ENCODE measurements at places on chromosomes 5 and 9.

GRCh38 chr5:53537711-53538110, 22.7 kb upstream of the NDUFS4 start:
- no peak for DNase-seq

DNA sequence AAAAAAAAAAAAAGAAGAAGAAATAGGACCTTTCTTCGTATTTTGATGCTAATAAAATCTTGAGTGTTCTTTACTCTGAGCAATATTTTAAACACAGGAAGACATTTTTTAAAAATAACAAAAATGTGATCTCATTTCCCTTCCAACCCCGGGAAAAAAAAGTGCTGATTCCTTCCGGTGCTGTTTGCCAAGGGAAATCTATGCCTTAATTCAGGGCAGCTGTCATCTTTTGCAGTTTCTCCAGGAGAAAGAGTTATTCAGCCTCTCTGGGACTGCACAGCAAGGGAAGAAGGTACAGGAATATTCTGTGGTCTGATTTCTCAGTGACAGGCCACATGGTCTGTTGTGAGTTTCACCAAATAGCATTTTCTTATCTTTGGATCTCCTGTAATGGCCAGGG, 291.9 kb upstream of the IRX1 start:
- DNase-seq: no peak

- DNase-seq: no peak
Measured at GRCh38 chr5:180191716-180192115, 17.3 kb downstream of the RASGEF1C start.

DNA sequence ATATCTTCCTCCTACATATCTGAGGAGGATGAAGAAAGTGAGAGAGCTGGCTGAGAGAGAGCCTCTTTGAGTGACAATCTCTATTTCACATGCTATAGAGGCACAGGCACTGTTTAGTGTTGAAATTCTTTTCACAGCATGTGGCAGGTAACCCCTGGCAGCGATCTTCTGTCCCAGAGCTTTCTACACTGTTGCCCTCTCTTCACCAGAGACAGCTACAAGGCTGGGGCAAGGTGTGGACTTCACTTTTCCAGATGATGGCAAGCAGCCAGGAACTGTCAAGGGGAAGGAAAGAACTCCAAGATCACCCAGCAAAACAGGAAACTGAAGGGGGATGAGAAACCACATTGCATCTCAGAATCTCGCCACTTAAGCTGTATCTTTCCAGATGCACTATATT, 205.2 kb downstream of the CAAP1 start:
- DNase-seq: no peak

DNA sequence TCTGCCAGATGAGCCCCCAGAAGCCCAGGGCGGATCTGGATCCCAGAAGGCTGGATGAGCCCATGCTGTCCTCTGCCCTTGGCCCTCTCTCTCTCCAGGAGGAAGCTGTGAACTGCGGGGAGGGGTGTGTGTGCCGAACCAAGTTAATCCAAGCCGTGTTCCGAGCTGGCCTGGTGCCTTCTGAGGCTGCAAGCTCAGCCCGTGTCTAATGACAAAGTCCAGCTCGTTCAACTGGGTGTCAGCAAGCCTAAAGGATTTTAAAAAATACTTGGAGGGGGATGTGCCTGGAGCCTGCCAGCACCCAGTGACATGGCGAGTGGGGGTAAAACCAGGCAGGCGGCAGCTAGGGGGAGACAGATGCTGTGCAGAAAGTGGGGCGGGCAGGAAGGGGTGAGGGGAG, 8.0 kb downstream of the STC2 start:
- DNase-seq: no peak

DNA sequence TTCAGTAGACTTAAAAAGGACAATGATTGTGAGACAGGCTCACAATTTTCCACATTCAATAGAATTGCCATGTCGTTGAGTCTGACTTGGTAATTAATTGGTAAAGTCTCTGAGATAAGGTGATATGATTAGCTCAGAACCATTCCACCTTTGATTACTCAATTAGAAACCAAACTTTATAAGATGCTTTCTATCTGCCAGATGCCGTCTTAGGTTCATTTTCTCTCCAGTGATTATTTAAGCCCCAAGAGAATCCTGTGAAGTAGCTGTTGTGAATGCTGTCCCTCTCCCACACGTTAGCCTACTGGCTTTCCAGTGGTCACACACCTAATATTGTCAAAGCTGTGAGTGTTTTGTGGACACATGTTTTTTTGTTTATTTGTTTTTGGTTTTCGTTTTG, 528.9 kb upstream of the ZNF462 start:
- no peak for DNase-seq

DNA sequence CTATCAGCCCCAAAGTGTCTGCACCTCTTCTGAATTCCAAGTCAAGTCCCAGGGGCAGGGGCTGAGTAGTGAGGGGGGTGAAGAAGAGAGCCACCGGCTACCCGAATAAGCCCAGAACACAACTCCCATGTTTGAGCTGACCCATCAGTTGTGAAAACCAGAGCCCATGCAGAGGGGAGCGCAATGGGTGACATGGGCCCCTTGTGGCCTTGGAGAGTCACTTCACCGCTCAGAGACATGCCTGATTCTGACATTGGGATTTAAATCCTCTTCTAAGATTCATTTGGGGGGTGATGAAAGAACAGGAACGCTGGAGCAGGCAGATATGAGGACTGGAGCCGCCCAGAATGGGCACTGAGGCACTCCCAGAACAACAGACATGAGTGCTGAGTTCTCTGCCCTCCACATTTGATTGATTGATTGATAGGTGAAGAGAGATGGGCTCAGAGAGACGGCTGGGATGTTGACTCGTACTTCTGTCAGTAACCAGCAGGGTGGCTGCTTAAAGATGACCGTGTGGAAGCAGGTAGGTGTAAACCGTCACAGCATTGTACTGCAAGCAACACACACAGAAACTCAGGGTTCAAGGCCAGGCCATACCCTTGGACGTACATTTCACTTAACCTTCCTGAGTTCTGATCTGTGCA, 74.3 kb downstream of the GPR21 start:
- no peak for DNase-seq

DNA sequence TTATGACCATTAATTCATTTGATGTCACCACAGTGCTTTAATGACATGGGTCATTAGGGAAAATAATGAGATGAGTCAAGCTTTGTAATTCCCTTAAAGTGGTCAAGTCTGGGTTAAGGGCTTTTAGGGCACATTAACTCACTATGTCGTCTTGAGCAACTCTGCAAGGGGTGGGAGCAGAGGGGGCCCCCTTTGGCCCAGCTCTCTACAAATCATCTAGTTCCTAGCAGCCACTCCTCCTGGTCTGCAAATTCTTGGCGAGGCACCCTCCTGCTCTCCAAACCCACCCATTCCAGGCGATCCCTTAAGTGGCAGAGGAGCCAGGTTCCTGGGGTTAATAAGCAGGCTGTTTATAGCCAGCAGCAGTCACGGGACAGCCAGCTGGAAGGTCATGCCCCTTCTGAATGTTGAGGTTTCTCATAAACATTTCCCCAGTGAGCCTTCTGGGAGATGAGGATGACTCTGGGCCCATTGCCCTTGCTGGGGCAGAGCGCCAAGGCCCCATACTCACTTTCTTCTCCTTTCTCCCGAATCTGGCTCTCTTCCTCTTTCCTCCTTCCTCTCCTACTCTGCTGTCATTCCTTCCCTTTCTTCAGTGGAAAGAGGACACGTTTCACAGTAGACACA, 14.3 kb upstream of the GPX3 start:
- peak; percentile 24 for DNase-seq

DNA sequence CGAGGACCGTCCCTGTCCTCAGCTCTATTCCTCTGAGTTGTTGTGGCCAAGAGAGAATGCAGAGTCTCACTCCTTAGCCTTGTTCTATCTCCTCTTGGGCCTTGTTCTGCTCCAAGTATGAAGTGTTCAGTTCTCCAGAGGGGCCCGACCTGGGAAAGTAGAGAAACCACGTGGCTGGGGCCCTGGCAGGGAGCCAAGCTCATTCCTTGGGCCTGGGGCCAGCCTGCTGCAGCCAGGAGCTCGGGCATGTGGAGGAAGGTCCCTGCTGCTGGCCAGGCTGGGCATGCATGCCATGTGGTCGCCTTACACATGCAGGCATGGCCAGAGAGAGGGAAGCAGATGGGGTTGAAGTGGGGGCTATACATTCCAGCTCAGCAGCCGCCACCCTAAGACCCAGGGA, 60.7 kb downstream of the COL27A1 start:
- no peak for DNase-seq

DNA sequence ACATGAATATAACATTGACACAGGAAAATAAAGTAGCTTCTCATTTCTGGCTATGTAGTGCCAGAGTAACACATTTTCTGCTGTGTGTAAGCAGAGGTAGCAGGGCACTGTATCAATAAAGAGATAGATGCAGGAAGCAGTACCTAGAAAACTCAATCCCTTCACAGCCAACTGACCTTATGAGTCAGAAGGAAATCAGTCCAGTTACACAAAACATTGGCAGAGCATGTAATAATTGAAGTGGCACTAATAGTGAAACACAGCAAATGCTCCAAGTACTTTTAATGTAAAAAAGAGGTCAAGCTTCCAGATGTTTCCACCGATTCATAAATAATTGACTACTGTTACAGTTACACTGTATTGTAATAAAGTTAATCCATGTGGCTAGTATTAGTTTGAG, 706.6 kb downstream of the EFNA5 start:
- no peak for DNase-seq

DNA sequence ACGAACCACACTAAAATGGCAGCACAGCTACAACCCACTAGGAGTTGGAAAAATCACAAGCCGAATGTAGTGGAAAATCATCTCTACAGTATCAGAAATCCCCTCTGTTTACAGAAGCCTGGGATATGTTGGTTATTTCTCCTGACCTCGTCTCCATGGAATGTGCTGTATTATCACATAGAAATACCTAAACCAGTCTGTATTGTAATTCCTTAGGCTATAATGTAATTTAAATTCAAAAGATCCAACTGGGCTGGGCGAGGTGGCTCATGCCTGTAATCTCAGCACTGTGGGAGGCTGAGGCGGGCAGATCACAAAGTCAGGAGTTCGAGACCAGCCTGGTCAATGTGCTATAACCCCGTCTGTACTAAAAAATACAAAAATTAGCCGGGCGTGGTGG, 244.8 kb upstream of the MPDZ start:
- DNase-seq: no peak

Data from foreskin melanocyte (primary cell).